ENCODE measurements at places on chromosomes 4 and X.

DNA sequence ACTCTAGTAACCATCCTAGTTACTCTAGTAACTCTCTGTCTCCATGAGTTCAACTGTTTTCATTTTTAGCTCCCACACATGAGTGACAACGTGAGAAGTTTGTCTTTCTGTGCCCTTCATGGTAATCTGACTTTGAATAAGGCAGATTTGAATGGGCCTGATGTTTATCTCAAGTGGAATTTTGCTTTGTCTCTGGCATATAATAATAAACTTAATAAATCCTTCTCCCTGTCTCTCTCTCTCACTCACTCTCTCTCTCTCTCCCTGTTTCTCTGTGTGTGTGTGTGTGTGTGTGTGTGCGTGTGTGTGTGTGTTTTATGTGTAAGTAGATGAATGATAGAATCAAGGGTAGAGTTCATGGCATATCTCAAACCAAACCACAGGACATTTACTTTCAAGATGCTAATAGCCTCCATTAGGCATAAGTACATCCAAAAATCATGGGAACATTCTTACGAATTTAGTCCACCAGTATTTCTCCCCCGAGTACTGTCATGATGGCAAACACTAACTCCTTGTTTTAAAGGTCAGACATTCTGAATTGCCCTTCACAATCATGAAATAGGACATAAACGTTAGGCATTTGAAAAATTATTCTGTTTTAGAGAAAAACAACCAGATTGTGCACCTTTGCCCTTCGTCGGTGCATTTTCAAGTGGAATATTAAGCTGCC is 193.1 kb downstream of the SPATA18 start:
- no peak for DNase-seq

GRCh38 chr4:141306331-141306730 is 85.6 kb downstream of the ZNF330 start:
- no peak for DNase-seq

DNA sequence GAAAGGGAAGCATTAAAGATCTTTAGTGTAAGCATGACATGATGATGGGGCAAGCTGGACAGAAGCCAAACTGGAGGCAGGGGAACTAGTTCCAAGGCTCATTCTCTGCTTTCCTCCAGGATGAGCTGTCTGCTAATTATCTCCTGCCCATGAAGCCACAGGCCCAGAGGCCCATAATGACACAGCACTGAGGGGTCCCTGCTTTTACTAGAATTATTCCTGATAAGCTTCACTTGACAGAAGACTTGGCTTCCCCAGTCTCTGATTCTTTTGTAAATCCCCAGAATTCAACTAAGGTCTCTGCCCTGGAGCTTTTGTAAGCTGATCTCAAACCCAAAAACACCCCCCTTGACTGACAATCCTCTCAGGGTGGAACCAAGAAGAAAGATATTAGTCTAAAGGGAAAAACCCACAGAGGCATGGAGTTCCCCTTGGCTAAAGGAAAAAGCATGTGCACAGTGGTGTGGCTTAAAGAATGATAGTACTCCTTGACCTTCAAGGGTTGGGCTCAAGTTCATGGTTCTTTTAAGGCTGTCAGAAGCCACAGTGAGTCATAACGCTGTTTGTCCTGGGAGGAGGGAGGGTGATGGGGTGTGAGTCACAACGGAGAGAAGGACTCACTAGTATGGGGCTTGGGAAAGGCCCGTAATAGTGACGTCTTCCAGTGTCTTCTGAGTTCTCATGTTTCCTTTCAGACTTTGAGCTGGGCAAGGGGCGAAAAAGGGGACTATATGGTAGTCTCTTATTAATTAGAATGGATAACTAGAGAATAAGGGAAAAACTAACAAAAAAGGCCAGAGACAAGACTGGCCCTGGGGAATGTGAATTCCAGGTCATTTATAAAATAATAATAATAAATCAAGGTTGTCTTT is 146.0 kb upstream of the CPEB2 start:
- DNase-seq, result peak; percentile 99

- DNase-seq, result no peak
These were observed 3.1 kb upstream of the C4orf17 start for GRCh38 chr4:99507762-99508161.

DNA sequence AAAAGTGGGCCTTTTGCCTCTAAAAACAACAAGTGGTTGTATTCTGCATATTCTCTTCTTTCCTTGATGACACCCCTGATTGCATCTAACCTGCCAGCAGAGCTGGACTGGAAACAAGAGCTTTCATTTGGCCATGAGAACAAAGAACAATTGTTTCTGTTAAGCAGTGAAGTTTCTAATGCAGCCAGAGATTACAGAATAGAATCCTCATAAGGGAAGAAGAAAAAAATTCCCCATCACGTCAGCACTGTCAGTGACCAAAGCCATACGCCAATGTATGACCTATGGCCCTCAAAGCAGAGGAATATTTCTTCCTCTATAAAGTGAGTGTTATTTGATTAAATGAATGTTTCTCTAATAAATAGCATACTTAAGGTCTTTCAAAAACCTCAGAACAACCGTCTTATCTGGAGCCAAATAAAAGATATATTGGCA is 529.1 kb upstream of the INTU start:
- DNase-seq, result no peak

DNA sequence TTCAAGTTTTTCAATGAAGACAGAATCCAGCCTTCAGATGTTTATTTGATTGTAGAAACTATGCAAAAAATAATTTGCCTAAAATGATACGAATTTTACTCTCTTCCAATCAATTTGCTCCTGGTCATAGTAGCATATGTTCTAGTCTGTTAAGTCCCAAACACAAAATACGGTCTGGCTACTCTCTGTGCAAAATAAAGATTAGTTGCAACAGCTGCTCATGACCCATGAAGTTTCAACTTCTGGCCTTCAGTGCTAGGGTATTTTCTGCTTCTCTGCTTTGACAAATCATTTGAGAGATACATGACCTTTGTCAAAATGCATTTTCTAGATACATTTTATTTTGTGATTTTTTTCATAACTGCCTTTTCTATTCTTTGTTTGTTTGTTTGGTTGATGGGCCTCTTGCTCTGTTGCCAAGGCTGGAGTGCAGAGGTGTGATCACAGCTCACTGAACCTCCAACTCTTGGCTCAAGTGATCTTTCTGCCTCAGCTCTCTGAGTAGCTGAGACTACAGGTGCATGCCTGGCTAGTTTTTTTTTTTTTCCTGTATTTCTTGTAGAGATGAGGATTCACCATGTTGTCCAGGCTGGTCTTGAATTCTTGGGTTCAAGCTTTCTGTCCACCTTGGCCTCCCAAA is 55.2 kb downstream of the TACR3 start:
- DNase-seq, result no peak

DNA sequence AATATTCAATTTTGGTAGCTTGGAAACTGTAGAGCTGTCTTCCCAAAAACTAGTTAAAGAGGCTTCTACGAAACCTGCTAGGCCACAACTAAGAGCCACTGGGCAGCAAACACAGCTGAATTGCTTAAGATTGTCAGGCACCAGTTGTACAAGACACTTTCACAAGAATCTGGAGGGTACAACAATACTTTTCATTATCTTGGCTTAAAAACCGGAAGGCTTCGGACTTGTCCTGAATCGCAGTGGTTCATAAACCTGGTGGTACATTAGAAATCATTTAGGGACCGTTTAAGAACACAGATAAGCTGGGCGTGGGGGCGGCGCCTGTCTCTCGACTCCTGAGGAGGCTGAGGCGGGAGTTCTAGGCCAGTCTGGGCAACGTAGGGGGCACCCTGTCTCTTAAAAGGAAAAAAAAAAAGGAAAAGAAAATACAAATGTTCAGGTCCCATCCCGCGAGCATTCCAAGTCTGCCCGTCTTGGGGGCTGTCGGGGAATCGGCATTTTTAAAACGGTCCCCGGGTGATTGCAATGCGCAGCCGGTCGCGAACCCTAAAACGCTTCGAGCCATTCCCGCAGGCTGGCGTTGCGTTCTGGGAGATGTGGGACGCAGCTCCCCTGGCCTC is 763 bp downstream of the PYURF start:
- DNase-seq, result peak; percentile 51

GRCh38 chrX:110584083-110584482 is 211.5 kb downstream of the CHRDL1 start:
- no peak for DNase-seq

DNA sequence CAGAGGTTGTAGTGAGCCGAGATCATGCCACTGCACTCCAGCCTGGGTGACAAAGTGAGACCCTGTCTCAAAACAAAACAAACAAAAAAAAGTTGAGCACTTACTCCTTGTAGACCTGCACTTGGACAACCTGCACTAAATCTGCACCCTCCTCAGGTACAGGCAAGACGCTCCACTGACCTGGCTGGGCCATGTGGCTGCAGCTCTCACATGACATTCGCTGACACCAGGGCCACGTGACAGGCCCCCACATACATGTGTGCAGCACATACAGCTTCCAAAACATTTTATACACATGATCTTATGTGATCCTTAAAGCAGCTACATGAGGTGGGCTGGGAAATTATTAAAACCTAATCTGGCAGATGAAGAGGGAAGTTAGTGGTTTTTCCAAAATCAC is 62.5 kb downstream of the MGST2 start:
- no peak for DNase-seq

DNA sequence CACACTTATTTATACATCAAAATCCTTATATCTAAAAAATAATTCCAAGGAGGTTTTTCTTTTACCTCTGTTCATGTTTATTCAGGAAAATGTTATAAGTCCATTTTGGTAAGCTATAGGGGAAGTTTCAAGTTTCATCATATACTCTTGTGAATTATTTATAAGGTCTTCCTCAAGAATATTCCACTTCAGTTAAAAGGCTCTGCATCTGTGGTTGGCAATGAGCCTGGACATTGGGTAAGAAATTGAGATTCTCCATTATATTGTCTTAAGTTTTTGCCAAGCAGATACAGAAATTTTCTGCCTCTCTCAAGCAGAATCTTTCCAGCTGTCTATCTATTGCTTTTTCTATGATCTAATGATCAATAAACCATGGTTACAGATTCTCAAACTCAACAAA is 641.9 kb downstream of the NLGN4X start:
- no peak for DNase-seq

- peak; percentile 90 for DNase-seq
These were observed 32.1 kb upstream of the GK start for GRCh38 chrX:30620980-30621618.

- peak; percentile 23 for DNase-seq
These were observed 23.1 kb downstream of the DACH2 start for GRCh38 chrX:86171366-86171765.

GRCh38 chr4:132982151-132982550 is 166.9 kb upstream of the PCDH10 start:
- no peak for DNase-seq

DNA sequence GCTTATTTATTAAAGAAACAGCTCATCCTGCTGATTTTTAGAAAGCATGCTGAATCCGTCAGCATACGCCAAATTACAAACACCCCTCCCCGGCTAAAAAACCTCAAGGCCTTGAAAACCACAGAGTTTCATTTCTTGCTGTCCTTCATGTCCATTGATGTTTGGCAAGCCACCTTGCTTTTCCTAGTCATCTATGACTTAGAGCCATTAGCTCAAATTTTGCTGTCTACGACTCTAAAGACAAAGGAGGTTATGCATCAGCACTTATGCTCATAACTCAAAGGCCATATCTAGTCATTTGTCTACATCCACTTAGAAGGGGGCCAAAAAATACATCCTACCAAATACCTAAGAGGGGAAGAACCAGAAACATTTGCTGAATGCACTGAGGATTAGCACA is 925.1 kb downstream of the PCDH7 start:
- DNase-seq, result no peak

- DNase-seq, result no peak
These were observed 51.9 kb downstream of the TMPRSS11F start for GRCh38 chr4:68077737-68078136.

- DNase-seq, result peak; percentile 97
These were observed 215.6 kb upstream of the PPARGC1A start for GRCh38 chr4:24105327-24106038.

DNA sequence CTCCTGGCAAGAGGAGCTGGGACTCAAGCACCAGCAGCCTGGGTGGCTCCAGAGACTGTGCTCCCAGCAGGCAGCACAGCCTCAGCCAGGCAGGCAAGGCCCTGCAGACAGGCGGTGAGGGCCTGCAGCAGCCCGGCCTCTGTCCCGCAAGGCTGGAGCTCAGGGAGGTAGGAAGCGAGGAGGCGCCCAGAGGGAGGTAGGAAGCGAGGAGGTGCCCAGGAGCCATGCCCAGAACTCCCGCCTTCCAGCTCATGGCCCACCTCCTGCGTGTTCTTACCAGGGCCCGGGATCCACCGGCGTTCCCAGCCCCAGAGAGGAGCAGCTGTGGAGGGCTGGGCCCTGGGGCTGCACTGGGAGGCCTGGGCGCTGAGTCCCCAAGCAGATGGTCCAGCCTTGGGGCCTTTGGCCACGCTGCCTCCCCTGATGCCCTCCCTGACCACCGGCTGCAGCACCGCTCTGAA is 133.1 kb downstream of the HMX1 start:
- DNase-seq, result no peak

GRCh38 chr4:8191136-8191747 is 7.8 kb upstream of the SH3TC1 start:
- DNase-seq, result peak; percentile 64

- DNase-seq, result no peak
These were observed 124.4 kb downstream of the NAF1 start for GRCh38 chr4:163042306-163042705.

- no peak for DNase-seq
These were observed 160.4 kb upstream of the GPR101 start for GRCh38 chrX:137194164-137194563.

- DNase-seq, result peak; percentile 91
These were observed 17.1 kb upstream of the ARHGAP10 start for GRCh38 chr4:147714575-147715401.

GRCh38 chr4:184614509-184614908 is 34.7 kb downstream of the CASP3 start:
- no peak for DNase-seq

GRCh38 chr4:139077567-139078355 is 62.2 kb downstream of the NOCT start:
- DNase-seq, result peak; percentile 16

DNA sequence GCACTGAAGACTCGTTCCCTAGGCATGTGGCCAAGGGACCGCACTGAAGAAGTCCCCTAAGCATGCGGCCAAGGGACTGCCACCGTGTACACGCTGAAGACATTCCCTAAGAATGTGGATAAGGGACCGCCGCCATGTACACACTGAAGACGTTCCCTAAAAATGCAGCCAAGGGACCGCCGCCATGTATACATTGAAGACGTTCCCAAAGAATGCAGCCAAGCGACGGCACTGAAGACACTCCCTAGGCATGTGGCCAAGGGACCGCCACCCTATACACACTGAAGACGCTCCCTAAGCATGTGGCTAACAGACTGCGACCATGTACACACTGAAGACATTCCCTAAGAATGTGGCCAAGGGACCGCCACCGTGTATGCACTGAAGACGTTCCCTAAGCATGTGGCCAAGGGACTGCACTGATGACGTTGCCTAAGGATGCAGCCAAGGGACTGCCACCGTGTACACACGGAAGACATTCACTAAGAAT is 31.5 kb downstream of the DHRSX start:
- DNase-seq, result no peak

All from EH (cell line).